ENCODE measurements at places on chromosomes 5 and 9. TPM values are rescaled to one million over a fixed set of nuclear protein-coding genes. Genes with fewer than 3 reads are reported as not detected.

DNA sequence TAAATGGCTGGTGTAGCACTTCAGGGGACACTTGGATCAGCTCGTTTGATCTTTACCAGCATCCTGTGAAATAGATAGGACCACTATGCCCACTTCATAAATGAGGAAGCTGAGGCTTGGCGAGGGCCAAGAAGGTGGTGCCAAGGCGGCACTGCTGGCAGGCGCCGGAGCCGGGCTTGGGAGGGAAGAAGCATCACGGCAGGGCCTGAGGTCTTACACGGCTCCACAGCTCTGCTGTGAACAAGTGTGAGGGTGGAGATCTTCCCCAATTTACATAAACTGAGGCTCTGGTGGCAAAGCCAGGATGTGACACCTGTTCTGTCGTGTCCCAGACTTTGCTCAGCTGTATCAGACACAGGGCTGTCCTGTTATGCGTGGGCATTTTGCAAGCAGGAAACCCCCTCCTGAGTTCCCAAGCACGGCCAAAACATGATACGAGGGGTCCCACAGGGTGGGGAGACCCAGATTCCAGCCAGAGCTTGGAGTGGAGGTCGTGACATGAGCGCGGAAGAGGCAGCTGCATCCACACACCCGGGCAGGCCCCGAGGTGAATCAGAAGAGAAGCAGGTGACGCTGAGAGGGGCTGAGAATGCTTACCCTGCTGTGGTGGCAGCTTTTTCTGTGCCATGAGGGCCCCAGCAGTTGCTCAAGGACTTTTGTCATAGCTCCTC is 117.5 kb upstream of the BOD1 start:
- no peak for DNase-seq

GRCh38 chr5:169609716-169610115 is 26.1 kb downstream of the SPDL1 start:
- DNase-seq, result no peak

The PRSS3 gene
- not detected for total RNA-seq

The TYRP1 gene
- 1.1 TPM for total RNA-seq

The REEP2 gene
- 6.6 TPM for total RNA-seq

The VPS13A gene
- 43.7 TPM for total RNA-seq
